Stimulated activated CD8-positive, alpha-beta memory T cell treated with anti-CD3 and anti-CD28 coated beads, Interleukin-7, amount 100 ng/mL, for 1 hour (primary cell): ENCODE measurements at places on chromosomes 6 and 20.
A peak's percentile ranks its signal among the peaks of the same experiment; 100 is the strongest.

GRCh38 chr6:169844946-169845345 lies 93.5 kb downstream of the ERMARD start:
- no peak for DNase-seq

DNA sequence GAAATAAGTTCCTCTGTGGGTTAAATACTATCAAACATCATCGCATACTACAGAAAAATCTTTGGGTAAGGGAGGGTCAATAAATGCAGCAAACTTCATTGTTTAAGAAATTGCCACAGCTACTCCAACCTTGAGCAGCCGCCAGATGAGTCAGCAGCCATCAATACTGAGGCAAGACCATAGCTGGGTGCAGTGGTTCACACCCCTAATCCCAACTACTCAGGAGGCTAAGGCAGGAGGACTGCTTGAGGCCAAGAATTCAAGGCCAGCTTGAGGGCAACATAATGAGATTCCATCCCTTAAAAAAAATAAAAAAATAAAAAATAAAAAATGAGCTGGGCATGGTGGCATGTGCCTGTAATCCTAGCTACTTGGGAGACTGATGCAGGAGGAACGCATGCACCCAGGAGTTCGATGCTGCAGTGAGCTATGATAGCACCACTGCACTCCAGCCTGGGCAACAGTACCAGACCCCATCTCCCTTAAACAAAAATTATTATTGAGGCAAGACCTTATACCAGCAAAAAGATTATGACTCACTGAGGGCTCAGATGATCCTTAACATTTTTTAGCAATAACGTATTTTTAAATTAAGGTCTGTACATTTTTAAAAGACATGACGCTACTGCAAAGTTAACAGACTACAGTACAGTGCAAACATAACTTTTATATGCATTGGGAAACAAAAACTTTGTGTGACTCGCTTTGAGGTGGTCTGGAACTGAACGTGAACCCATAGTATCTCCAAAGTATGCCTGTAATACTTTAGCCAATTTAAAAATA lies 8.8 kb downstream of the SRPK1 start:
- no peak for DNase-seq

- no peak for DNase-seq
These were observed 314.0 kb upstream of the RSPO3 start for GRCh38 chr6:126804332-126805064.

GRCh38 chr6:158707120-158707820 lies 57.4 kb downstream of the SYTL3 start:
- DNase-seq = no peak

DNA sequence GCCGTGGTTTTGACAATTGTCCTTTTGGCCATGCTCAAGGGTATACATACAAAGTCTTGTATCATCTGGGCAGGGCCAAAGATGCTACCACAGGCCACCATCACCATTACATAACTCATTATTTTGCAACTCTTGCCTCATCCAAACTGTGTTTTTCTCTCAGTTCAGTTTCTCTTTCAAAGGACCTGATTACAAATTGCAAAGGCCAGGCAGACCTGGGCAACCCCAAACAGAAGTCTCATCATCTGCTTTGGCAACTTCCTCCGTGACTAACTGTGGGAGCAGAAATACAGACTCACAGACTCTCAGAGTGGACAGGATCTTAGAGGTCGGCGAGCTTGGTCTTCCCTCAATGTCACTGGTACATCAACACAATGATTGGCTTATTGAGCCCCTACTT lies 117.8 kb upstream of the NEDD9 start:
- no peak for DNase-seq

GRCh38 chr6:121904559-121904958 lies 469.1 kb downstream of the GJA1 start:
- DNase-seq = no peak

GRCh38 chr20:22583773-22584521 lies 425 bp downstream of the FOXA2 start:
- no peak for DNase-seq

- DNase-seq = no peak
These were observed 521 bp downstream of the CDK5RAP1 start for GRCh38 chr20:33400812-33401183.

DNA sequence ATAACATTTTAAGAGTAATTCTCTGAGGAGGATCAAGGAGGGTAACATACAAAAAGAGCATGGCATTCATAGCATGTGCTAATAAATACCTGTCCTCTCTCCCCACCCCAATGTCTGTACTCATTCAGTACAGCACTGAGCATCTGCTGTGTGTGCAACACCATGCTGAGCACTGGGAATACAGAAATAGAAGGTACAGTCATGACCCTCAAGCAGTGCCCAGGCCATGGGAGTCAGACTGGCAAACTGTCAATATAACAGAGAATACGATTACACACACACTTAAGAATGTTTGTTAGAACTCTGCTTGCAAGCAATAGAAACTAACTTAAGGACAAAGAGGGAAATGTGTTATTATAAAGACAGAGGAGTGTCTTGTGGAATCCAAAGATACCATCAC lies 24.7 kb upstream of the ZFAND3 start:
- no peak for DNase-seq

- DNase-seq = no peak
These were observed 19.4 kb upstream of the SDHAF4 start for GRCh38 chr6:70547313-70547712.

DNA sequence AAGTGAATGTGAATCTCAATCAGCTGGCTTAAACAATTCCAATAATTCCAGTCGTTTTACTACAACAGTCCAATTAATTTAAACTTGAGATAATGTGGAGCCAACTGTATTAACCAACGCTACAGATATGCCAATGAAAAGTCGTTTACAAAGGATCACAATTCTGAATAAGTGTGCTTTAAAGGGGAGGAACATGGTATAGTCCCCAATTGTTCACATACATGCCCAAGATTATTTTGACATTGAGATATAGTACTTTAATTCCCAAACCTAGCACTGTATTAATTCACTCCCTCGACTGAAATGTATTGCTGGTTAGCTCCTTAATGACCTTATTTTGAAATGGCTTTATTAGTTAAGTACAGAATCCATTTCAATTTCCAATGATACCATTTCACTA lies 2.5 kb downstream of the AKIRIN2 start:
- no peak for DNase-seq

- DNase-seq = no peak
These were observed 42.8 kb upstream of the UBR2 start for GRCh38 chr6:42520786-42521607.

GRCh38 chr6:75748743-75749538 lies at the start of gene MYO6:
Gene MYO6 (plus strand): TSS chr6:75749239. CDS start chr6:75817548, 68,309 bp downstream.
- DNase-seq = peak; percentile 5

- DNase-seq = no peak
These were observed 367 bp upstream of the PCIF1 start for GRCh38 chr20:45934046-45934585.

DNA sequence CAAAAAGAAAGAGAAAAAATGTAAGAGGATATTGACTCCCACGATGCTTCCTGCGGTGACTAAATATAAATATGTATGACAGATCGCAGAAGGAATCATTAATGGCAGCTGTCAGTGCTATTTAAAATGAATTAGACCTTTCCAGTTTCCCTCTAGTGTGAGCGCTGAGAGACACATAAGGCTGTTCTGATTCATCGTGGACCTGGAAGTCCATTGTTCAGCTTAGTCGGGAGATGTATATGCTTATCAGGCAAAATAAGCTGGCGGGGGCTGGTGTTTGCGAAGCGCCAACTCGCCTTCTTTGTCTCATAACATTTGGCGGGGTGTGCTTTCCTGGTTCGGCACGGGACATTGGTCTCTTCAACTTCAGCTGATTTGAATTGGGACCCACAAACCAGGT lies 95.4 kb downstream of the CDH4 start:
- no peak for DNase-seq

DNA sequence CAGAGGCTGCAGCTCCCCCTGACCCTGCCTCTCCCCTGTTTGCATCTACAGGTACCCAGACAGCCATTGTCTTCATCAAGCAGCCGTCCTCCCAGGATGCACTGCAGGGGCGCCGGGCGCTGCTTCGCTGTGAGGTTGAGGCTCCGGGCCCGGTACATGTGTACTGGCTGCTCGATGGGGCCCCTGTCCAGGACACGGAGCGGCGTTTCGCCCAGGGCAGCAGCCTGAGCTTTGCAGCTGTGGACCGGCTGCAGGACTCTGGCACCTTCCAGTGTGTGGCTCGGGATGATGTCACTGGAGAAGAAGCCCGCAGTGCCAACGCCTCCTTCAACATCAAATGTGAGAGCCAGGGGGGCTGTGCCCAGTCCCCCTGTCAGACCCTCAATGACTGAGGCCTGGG lies 42.1 kb upstream of the SRF start:
- DNase-seq = no peak

DNA sequence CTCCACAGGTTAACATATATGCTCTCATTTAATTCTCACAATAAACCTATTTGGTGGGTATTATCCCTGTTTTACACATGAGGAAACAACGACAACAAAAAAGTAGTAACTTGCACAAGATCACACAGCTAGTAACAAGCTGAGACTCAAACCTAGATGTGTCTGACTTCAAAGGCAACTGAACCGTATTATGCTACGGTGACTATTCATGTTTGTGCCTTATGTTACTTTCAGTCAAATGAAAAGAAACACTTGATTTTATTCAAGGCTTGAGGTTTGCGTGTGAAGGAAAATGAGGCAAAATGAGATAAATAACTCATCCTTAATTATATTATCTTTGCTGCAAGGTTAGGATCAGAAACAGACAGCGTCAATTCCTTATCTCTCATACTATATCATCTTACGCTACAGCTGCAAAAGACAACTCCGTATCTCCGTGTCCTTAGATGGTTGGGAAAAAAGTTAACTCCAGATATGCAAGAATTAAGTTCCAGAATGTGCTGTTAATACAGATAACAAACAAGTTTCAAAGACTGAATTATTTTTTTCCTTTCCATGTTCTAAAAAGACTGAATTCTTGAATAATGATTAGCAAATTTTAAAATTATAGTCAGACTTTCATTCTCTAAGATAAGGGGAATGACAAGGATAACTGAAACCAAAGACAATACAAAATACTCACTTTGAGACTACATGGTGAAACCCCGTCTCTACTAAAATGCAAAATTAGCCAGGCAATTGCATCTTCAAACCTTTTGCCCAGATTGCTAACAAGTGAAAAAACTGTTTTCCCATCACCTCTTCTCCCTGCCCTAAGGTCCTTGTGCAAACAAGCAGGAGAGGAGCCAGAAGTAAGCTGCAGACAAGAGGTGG lies 27.8 kb downstream of the STAU1 start:
- no peak for DNase-seq

DNA sequence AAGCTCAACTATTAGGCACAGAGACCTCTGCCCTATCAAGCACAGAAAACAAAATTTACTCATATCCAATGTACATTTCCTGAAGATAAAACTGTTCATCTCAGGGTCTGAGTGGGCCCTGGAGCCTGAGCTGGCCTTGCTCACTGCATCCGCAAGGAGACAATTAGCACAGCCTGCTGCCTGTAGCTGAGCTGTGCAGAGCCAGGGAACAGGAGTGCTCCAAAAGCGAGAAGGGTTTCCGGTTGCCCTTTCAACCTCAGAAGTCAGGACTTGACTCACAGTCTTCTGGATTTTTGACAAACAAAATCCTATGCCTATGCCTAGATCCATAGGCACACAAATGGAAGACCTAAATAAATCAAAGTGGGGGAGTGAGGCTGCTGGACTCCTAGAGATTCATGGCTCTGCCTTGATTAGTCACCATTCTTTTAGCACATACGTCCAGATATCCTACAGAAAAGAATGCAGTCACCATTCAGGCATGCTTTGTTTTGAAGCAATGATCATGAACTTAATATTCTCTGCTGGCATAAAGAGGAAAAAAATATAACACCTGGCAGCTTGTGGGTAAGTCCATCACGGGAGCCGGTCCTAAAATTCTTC lies 73.5 kb downstream of the BFSP1 start:
- no peak for DNase-seq

GRCh38 chr6:19524366-19525186 lies 312.6 kb upstream of the ID4 start:
- DNase-seq = no peak

GRCh38 chr6:34657307-34657978 lies 39.1 kb downstream of the ILRUN start:
- no peak for DNase-seq

DNA sequence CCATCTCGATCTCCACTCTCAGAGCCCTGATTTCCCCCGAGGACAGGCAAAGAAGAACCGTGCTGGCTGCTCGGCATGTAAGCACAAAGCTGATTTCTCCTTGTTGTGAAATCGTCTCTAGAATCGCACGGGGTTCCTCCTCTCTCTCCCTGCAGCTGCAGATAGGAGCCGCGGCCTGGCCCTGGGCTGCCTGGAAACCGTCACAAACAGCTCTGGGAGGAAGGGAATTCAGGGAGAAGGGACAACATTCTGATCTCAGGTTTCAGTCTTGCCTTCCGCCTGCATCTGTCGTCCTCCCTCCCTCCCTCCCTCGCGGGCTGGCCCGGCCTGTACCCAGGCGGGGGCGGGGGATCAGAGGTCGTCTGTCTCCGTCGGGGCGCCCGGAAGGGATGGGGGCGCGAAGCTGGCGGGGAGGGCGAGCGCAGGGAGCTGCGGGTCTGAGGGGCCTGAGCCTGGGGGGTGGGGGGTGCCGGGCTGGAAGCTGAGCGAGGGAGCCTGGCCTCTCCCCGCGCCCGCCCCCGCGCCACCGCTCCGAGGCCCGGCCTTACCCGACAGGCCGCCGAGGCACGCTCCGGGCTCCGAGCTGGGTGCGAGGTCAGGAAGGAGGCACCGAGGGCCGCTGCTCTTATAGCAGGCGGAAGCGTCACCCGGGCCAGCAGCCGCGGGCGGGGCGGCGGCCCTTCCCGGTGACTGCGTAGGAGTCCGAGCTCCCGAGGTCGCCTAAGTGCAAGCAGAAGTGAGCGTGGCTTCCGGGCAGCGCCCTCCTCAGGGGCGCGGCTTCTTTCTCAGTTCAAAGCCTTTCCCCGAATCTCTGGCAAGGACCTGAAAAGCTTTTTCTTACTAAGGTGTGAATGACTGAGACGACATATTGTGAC lies at the start of gene SERPINB1:
TSS of gene SERPINB1 (minus strand) at position 600 of the 875 bp plus-strand sequence. CDS start 1,277 bp downstream, outside the sequence.
- peak; percentile 54 for DNase-seq

- DNase-seq = no peak
These were observed 156.4 kb upstream of the COL21A1 start for GRCh38 chr6:56403745-56404144.

GRCh38 chr20:63808964-63809674 lies 21.9 kb downstream of the ZBTB46 start:
- DNase-seq = no peak

GRCh38 chr20:24686156-24686555 lies 216.7 kb downstream of the SYNDIG1 start:
- no peak for DNase-seq

DNA sequence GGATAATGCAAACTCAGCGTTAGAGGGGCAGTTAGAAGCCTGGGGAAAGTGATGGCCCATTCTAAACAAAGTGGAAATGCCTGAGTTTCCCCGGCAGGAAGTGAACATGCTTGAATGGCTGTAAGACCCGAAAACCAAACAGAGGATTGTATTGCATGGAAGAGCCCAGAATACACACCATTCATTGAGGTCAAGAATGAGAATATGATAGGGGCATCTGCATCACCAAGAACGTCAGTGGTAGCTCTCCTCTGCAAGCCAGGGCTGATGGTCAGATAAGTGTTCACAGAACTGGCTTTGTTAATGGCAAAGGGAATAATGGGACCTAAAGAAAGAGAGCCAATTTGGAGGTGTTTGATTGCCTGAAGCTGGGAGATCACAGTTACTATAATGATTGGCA lies 663.4 kb downstream of the KHDRBS2 start:
- DNase-seq = no peak

- no peak for DNase-seq
These were observed 355.5 kb upstream of the TSHZ2 start for GRCh38 chr20:52616629-52617028.
